Central memory CD8-positive, alpha-beta T cell (primary cell): ENCODE measurements at places on chromosomes 12 and 14.

GRCh38 chr14:59360923-59361794 is 104.0 kb downstream of the GPR135 start:
- no peaks in the 10 kb centered on the region for H3K4me1 ChIP-seq
- no peaks in the 10 kb centered on the region for H3K27me3 ChIP-seq
- no peak overlapping the region for H3K27ac ChIP-seq
- H3K36me3 ChIP-seq, result peaks cover 5% of the 10 kb centered on the region
- no peak overlapping the region for H3K4me3 ChIP-seq
- no peak for DNase-seq

DNA sequence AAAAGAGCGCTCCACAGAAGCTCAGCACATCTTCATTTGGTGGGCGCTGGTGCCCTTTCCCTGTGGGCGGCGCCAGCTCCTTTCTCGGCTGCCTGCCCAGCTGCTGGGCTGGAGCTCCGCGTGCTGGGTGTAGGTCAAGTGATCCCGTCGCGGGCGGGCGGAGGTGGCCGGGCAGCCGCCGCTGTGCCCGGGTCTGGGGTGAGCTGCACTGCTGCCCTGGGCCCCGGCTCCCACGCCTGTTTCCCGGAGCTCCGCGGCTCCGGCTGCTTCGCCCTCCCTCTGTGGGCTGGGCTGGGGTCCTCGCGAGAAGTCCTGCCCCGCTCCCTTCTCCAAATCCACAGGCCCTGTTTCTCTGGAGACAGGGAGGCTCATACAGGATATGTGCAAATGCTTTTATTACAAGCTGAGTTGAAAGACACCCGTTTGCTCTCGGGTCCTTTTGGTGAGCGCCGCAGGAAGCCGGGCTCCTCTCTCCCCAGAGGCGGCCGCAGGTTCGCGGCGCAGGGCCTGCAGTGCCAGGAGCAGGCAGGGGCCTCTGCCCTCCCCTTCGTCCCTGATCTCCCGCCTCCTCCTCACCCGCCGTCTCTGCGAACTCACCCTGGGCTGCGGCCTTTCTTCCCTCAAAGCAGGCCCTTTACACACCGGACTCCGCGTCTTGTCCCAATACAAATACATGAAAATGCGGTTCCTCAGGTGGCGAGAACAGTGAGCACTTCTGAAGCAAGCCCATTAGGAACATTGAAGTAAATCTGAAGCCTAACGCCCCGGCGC is 67.8 kb upstream of the CAPRIN2 start:
- H3K36me3 ChIP-seq, result peaks cover 2% of the 10 kb centered on the region
- H3K4me3 ChIP-seq, result peak overlapping the region; percentile 92
- peak; percentile 18 for DNase-seq
- peak overlapping the region; percentile 36 for H3K27ac ChIP-seq

DNA sequence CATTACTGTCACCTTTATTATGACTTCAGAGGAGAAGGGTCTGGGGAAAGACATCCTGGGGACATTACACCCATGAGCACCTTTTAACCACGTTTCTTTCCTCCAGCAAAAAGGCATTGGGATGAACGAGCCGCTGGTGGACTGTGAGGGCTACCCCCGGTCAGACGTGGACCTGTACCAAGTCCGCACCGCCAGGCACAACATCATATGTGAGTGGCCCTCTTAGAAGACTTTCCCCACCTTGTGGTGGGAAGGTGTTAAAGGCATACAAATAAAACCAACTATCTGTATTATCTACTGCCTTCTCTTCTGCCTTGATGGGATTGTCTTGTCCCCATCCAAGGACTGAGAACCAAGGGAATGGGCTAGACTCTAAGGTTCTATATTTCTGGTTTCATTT is 6.0 kb downstream of the PSMD9 start:
- H3K36me3 ChIP-seq, result peaks cover 51% of the 10 kb centered on the region
- peak overlapping the region; percentile 86 for H3K27ac ChIP-seq
- no peak overlapping the region for H3K4me3 ChIP-seq
- H3K4me1 ChIP-seq, result peaks cover 27% of the 10 kb centered on the region
- no peak for DNase-seq
- H3K27me3 ChIP-seq, result no peaks in the 10 kb centered on the region

DNA sequence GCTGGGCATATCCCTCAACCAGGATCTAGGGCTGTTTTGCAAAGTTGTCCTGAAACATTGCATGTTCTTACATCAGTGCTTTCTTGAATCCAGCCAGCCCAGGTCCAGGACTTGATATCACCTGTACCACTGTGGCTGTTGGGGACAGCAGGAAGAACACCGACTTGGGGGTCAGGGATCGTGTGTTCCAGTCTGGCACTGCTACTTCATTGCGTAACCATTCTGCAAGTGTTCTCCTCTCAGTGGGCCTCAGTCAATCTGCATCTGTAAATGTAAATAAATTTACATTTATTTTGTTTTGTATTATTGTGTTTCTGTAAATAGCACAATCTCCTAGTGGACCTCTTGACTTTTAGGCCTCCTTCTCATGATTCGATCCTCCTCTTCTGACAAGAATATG is 167.3 kb downstream of the SUDS3 start:
- no peak for DNase-seq
- H3K27me3 ChIP-seq, result no peaks in the 10 kb centered on the region
- peaks cover 1% of the 10 kb centered on the region for H3K36me3 ChIP-seq
- H3K4me3 ChIP-seq, result no peak overlapping the region
- no peaks in the 10 kb centered on the region for H3K4me1 ChIP-seq

DNA sequence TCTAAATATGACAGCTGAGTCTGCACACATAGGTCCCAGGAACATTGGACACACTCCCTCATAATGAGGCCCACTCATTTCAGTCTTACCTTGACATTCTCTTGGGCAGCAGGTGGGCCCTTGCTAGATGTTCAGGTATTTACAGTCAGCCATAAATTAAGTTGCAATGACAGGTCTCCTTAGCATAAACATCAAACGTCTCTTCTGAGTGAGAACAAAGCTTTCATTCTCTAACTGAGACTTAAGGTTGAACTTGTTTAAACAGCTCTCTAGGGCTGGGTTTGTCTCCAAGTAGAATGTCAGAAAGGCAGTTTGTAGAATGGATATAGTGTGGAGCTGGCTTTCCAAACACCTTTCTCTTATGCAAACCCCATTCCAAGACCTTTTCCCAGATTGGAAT is 10.3 kb downstream of the ACVR1B start:
- peak overlapping the region; percentile 14 for H3K27ac ChIP-seq
- no peak overlapping the region for H3K4me3 ChIP-seq
- no peaks in the 10 kb centered on the region for H3K27me3 ChIP-seq
- no peaks in the 10 kb centered on the region for H3K4me1 ChIP-seq

DNA sequence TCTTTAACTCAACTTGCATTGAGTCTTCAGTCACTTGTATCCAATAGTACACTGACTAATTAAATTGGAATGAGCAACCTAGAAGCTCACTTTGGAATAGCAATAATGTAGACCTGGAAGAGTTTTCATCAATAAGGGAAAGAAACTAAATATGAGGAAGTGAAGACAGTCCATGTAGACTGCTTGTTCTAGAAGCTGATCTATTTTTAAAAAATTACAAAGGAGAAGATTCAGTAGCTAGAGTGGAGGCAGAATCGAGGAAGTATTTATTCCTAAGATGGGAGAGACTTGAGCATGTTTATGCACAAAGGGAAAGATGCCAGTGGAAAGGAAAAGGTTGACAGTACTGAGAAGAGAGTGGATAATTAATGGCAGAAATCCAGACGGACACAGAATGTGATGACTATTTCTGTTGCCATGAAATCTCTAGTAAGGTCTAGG is 156.3 kb upstream of the PDE3A start:
- H3K27me3 ChIP-seq, result no peaks in the 10 kb centered on the region
- H3K4me1 ChIP-seq, result no peaks in the 10 kb centered on the region
- no peak overlapping the region for H3K4me3 ChIP-seq
- H3K27ac ChIP-seq, result no peak overlapping the region
- DNase-seq, result no peak

GRCh38 chr14:67360470-67361206 is 510 bp downstream of the EIF2S1 start:
- peak overlapping the region; percentile 95 for H3K27ac ChIP-seq
- H3K27me3 ChIP-seq, result no peaks in the 10 kb centered on the region
- DNase-seq, result no peak
- peaks cover 58% of the 10 kb centered on the region for H3K4me1 ChIP-seq

- no peak overlapping the region for H3K4me3 ChIP-seq
- peaks cover 13% of the 10 kb centered on the region for H3K36me3 ChIP-seq
- H3K27me3 ChIP-seq, result peaks cover 9% of the 10 kb centered on the region
- H3K4me1 ChIP-seq, result no peaks in the 10 kb centered on the region
Observed at GRCh38 chr14:104301731-104302460, 163.5 kb downstream of the KIF26A start.

DNA sequence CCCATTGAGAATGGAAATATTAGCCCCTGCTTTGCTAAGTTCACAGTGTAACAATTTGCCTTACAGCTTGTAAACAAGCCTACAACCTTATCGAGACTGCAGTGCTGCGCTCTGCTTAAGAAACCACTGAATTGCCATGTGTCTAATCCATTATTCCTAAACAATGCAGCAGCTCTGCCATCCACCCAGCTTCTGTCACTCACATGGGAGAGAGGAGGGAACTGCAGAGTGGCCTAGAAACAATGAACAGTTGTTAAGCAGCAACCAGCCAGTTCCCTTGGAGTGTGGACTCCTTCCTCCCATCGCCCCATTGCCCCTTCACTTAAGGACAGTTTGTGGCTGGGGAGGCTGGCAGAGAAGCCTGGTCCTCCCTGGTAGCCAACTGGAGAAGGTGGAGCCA is 42.9 kb downstream of the TESPA1 start:
- H3K27ac ChIP-seq, result no peak overlapping the region
- DNase-seq, result no peak
- H3K4me1 ChIP-seq, result no peaks in the 10 kb centered on the region
- no peaks in the 10 kb centered on the region for H3K36me3 ChIP-seq
- H3K4me3 ChIP-seq, result no peak overlapping the region

- no peak for DNase-seq
- no peak overlapping the region for H3K4me3 ChIP-seq
- H3K27me3 ChIP-seq, result no peaks in the 10 kb centered on the region
- H3K4me1 ChIP-seq, result no peaks in the 10 kb centered on the region
Observed at GRCh38 chr14:50345846-50346422, 33.8 kb downstream of the DMAC2L start.

DNA sequence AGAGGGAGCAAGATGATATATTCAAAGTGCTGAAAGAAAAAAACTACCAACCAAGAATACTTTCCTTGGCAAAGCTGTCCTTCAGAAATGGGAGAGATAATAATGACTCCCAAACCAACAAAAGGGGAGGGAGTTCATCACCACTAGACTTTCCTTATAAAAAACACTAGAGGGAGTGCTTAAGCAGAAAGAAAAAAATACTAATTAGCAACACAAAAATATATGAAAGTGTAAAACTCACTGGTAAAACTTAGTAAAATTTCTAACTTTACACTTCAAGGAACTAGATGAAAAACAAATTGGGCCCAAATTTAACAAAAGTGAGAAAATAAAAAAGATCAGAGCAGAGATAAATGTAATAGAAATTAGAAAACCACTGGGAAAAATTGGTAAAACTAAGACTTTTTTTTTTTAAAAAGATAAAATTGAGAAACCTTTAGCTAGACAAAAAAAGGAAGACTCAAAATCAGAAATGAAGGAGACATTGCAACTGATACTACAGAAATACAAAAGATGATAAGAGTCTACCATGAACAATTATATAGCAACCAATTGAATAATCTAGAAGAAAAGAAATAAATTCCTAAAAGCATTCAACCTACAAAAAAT is 60.4 kb upstream of the FAR2 start:
- peaks cover 5% of the 10 kb centered on the region for H3K4me1 ChIP-seq
- H3K27ac ChIP-seq, result no peak overlapping the region
- H3K4me3 ChIP-seq, result no peak overlapping the region
- no peak for DNase-seq
- H3K36me3 ChIP-seq, result no peaks in the 10 kb centered on the region
- H3K27me3 ChIP-seq, result peaks cover 12% of the 10 kb centered on the region

DNA sequence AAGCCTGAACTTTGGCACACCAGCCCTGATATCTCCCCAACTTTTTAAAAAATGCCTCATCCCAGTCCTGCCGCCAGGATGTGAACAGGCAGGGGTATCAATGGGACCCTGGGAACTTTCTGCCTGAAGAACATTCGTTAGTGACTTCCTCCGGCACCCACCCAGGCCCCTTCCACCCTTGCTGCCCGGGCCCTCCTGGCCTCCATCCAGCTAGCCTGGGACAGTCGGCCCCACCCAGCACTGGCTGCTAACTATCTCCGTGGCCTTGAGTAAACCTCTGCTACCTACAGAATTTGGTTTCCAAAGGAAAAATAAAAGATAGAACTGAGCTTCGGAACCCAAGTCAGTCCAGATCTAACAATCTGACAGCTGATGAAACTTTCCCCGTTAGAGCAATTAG is 14.3 kb downstream of the SCARB1 start:
- no peak for DNase-seq
- no peaks in the 10 kb centered on the region for H3K36me3 ChIP-seq
- H3K4me1 ChIP-seq, result peaks cover 1% of the 10 kb centered on the region

DNA sequence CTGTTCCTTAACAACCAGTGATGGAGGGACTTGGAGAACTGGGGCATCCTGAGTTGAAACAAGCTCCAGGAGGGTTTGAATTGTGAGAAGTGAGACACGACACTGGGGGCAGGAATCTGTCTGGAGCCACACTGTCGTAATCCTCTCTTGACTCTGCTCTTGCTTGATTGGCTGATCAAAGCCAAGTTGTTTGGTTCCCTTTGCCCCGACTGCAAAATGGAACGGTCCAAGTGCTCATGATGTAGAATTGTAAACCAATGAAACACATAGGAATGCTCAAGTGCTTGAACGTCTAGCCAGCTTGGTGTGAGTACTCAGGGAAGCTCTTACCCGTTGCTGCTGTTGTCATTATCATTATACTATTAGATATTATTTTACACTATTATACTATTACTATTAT is 98.1 kb downstream of the TMEM132C start:
- H3K4me1 ChIP-seq, result peaks cover 4% of the 10 kb centered on the region
- no peaks in the 10 kb centered on the region for H3K36me3 ChIP-seq
- H3K27me3 ChIP-seq, result peaks cover 56% of the 10 kb centered on the region
- DNase-seq, result no peak
- H3K27ac ChIP-seq, result no peak overlapping the region

DNA sequence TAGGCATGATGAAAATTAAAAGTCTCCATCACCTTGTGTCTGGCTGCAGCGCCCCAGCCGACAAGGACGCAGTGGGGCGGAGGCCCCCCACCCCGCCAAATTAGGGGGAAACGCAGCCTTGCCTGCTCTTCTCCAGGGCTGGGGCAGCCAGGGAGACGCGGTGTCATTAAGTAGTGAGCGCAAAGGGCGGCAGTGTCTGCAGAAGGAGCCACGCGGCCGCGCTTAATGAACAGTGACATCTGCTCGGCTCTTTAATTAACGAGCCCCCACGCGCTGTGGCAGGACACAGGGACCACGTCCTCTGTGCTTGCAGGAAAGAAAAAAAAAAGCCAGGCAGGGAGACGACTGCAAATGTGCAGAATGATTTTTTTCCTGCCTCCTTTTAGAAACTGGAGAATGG is 93.4 kb upstream of the NCOR2 start:
- peaks cover 33% of the 10 kb centered on the region for H3K27me3 ChIP-seq
- no peak overlapping the region for H3K4me3 ChIP-seq
- no peaks in the 10 kb centered on the region for H3K4me1 ChIP-seq
- H3K36me3 ChIP-seq, result no peaks in the 10 kb centered on the region

GRCh38 chr12:116150001-116150400 is 127.5 kb downstream of the MED13L start:
- DNase-seq, result no peak
- no peak overlapping the region for H3K27ac ChIP-seq
- no peak overlapping the region for H3K4me3 ChIP-seq
- peaks cover 50% of the 10 kb centered on the region for H3K4me1 ChIP-seq
- peaks cover 4% of the 10 kb centered on the region for H3K36me3 ChIP-seq
- H3K27me3 ChIP-seq, result no peaks in the 10 kb centered on the region
